ENCODE measurements at places on chromosomes 4 and X.

DNA sequence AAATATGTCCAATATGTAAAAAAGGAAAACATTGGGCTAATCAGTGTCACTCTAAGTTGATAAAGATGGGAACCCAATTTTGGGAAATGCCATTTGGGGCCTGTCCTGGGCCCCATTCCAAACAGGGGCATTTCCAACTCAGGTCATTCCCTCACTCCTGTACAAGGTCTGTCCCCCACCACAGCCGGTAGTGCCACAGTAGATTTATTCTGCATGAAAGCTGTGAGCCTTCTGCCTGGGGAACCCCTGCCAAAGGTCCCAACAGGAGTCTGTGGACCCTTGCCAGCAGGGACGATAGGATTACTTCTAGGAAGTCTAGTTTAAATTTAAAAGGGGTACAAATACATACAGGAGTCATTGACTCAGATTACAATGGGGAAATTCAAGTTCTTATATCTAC, 317.6 kb upstream of the GNPDA2 start:
- DNase-seq = no peak

GRCh38 chrX:54157561-54157960, 25.5 kb downstream of the FAM120C start:
- DNase-seq = no peak

DNA sequence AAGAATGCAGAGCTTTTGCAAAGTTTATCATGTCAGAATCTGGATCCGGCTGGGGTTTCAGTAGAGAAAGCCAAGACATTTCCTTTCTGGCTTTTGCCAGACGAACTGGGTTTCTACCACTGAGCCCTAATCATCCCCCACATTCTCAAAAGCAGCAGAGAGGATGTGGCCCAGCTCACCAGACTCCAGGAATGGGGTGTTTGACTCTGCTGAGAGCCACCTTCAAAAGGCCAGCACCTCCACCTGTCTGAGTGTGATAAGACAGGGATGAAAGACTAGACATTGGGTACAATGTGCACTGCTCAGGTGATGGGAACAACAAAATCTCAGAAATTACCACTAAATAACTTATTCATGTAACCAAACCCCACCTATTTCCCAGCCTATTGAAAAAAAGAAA, 25.7 kb upstream of the CCKAR start:
- peak; percentile 52 for DNase-seq

- no peak for DNase-seq
Observed at GRCh38 chr4:87662871-87663270, 12.8 kb downstream of the DMP1 start.

- DNase-seq = no peak
Observed at GRCh38 chr4:17785858-17786257, 4.4 kb upstream of the FAM184B start.

DNA sequence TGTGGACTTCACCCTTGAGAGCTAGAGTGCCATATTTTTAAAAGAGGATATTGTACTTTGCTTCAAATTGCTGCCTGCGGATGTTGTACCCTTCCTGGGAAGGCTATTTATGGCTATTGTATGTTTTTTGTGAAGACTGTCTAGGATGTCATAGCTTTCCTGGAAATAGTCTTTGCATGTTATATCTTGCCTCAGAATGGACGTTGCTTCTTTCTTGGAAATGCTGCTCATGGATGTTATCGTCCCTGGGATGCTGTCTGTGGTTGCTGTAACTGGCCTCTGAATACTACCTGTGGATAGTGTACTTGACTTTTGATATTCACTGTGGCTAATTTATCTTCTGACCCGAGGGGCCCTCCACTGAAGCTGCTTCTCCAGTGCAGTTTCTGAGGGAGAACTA, 146.8 kb downstream of the ENOX2 start:
- DNase-seq = no peak

GRCh38 chr4:109419679-109420078, 13.9 kb upstream of the SEC24B start:
- no peak for DNase-seq

- DNase-seq = no peak
Observed at GRCh38 chr4:177339477-177340374, 30.1 kb downstream of the NEIL3 start.

DNA sequence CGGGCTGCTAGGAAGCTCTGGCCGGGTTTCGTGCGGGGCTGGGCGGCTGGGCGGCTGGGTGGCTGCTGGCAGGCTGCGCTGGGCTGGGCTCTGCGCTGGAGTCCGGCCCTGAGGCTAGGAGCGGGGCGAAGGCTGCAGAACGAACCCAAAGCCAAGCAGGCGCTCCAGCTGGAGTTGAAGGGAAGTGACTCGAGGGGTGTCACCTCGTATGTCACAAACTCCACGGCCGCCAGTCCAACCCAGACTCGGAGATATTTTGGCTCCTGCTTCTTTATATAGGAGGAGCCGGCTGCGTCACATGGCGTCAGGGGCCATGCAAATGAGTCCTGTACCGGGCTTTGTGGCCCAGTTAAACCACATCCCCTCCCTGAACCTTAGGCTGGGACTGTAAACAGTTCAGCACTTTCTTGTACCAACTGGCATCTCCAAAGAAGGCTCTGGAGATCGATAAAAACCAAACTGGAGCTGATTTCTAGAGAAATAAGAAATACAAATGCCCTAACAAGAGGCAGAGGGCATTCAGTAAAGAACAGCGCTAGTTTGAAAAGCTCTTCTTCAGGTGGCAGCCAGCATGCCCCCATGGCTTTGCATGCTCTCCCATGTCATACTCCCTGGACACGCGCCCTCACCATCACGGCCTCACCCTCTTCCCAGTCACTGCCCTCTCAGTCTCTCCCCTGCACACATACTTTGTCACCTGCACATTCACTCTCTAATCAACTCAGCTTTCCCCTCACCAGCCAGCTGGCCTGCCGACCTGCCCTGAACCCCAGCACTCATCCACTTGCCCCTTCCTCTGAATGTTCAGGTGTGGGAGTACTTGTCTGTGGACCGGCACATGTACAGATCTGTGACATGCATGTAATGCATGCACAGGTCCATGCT, 58.5 kb downstream of the TSC22D3 start:
- peak; percentile 95 for DNase-seq

- no peak for DNase-seq
Observed at GRCh38 chrX:39758791-39759525, 338.8 kb downstream of the BCOR start.

DNA sequence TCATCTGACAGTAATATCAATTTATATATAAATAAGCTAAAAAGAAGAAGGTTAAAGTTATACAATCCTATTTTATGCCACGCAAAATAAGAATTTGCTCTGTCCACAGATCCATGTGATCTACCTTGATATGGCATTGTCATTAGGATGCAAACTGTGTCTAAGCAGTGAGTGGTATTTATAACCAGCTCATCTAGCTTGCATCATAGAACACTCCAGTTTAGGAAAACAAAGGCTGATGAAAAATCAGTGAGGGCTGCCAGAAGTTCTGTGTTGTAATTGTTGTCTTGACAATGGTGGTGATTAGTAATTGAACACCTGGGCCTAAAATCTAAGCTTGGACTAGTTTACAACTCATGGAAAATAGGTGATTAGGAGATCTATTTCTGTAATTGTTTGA, 111.0 kb downstream of the CPE start:
- DNase-seq = no peak

- no peak for DNase-seq
Observed at GRCh38 chrX:10001496-10001895, 34.3 kb downstream of the CLDN34 start.

GRCh38 chr4:17567271-17567670, 9.7 kb upstream of the LAP3 start:
- no peak for DNase-seq

DNA sequence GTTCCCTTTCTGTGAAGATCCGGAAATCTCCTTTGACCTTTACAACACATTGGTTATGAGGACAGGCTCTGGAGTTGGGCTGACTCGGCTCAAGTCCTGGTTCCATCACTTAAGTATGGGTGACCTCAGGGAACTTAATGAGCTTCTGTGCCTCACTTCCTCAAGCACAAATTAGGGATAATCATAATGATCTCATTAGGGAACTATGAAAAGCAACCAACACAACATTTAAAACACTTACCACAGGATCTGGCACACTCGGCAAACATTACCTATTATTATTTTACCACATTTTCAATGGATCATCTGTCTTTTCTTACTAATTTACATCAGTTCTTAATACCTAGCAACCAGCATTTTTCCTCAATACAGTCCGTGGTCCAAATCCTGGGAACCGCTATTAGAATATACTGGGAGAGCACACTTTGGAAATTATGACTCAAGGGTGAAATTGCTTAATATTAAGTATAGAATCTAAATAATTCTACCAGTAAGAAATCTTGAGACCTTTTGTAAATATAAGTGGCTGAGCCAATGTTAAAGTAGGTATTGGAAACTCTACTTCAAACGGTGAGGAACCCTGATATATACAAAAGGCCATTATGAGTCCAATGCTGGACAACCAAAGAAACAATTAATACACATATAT, 19.6 kb downstream of the ADGRA3 start:
- DNase-seq = no peak

DNA sequence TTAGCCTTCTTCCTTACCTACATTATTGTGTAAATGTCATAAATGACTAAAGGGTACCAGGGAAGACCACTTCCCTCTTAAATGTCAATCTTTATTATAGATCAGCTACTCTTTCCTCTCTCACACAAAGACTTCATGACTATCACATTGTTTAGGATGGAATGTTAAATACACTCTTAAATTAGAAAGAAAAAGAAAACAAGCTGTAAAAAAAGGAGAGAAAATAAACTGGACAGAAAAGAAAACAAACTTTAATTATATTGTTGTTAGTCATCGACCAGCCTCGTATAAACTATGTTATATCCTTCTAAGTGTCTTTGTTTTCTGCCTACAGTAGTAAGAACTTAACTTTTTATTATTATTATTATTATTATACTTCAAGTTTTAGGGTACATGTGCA, 666.4 kb upstream of the NR3C2 start:
- DNase-seq = no peak

DNA sequence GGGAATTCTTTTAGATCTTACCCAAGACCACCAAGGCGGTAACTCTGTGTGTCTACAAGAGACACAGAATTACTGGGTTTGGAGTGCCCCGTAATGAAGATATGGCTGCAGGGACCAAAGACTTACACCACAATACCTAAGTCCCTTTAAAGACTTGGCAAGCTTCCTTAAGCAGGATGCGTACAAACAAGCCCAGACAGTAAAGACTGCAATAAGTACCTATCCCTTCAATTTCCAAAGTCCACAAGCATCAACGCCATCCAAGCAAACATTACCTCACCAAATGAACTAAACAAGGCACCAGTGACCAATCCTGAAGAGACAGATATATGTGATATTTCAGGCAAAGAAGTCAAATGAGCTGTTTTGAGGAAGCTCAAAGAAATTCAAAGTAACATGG, 42.3 kb upstream of the RNF128 start:
- no peak for DNase-seq

DNA sequence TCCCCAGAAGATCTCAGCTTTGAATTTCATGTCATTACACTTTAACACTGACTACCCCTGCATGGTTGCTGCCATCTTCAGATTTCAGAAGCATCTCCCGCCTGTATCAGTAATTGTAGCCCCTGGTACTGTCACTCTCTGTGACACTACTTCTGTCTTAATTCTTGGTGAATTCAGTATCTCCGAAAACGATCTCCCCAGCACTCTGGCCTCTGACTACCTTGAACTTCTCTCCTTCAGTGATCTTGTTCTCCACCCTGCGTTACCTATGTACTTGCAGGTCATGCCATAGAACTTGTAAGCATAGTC, 53.8 kb upstream of the ABCG2 start:
- no peak for DNase-seq

- DNase-seq = no peak
Observed at GRCh38 chr4:71167083-71167482, 171.7 kb upstream of the SLC4A4 start.

DNA sequence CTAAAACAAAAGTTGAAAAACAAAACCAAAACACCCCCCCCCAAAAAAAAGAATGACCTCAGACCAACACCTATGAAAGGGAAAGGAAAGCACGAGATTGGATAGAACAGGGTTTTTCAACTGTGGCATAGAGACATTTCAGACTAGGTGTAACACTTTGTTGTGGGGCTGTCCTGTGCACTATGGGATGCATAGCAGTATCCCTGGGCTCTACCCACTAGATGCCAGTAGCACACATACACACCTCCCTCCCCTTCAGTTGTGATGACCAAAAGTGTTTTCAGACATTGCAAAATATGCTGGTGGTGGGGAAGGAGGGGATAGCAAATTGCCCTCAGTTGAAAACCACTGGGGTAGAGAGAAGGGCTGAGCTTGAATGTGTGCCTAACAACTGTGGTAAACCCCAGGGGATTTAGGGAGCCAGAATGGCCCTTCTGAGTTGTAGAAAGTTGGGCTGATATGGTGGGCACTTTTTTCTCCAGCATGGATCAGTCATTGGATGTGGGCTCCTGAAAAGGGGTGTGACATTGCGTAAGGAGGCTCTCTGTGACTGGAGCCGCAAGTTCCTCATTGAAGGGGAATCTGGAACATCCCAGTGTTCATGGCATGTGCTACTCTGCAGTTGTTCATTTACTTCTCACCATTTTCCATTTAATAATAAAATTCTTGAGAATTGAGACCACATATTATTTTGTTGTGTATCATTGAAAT, 8.8 kb upstream of the GEMIN8 start:
- DNase-seq = no peak

- no peak for DNase-seq
Observed at GRCh38 chr4:126071346-126072333, 756.9 kb downstream of the FAT4 start.

DNA sequence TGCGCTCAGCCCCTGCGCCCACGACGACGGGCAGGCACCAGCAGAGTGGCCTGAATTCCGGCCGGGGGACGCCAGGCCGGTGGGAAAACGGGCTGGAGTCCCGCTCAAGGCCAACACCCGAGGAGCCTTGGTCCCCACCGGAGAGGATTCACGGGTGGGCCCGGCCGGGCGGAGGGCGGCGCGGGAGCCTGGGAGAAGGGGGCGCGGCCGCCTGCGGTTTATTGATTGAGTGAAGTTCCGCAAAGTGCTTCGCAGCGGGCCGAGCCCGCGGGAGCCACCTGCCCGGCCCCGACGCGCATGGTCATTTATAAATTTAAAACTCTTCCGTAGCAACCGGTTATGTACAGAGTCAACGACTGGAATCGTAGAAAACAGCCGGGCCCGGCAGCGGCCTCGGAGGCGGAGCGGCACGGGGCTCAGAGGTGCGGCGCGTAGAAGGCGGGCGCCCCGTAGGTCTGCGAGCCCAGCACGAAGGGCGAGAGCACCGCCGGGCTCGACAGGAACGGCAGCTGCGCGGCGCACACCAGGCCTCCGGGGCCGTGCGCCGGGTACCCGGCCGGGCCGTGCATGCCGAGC, 3.6 kb downstream of the NKX1-1 start:
- no peak for DNase-seq

GRCh38 chr4:3318561-3319021, 25.8 kb downstream of the RGS12 start:
- no peak for DNase-seq

DNA sequence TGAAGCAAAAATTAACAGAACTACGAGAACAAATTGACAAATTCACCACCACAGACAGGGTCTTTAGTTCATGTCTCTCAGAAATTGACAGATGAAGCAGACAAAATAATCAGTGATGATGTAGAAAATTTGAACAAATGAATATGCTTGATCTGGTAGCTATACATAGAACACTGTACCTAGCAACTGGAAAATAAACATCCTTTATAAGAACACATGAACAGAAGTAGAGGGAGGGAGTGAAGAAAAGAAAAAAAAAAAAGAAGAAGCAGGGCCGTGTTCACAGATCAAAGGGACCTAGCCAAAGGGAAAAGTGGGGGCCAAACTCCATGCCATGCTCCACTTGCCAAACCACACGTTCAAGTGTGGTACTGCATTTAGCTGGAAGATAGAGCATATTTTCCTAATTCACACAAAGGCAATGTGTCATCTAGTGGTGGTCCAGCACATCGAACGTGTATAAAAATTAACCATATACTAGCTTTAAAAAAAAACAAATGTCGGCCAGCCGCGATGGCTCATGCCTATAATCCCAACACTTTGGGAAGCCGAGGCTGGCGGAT, 5.6 kb upstream of the THOC2 start:
- DNase-seq = no peak

Data from vagina (tissue), 2 donors.